ENCODE measurements at places on chromosomes 5 and 9. TPM values are rescaled to one million over a fixed set of nuclear protein-coding genes. Genes with fewer than 3 reads are reported as not detected.

DNA sequence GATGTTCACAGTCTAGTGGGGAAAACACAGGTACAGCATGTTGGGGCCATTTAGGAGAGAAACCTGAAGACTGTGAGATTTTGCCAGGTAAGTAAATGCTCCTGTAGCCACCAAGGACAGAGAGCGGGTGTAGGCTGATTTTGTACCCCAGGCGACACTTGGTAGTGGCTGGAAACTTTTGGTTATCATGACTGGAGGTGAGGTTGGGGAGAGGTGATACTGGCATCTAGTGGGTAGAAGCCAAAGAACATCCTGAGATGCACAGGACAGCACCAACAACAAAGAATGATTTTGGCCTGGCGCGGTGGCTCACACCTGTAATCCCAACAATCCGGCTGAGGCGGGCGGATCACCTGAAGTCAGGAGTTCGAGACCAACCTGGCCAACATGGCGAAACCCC lies 38.8 kb upstream of the PWWP2A start:
- no peak overlapping the region for H3K4me3 ChIP-seq
- H3K27ac ChIP-seq, result no peak overlapping the region
- DNase-seq, result no peak
- no peaks in the 10 kb centered on the region for H3K27me3 ChIP-seq

GRCh38 chr5:65441800-65442199 lies 39.9 kb downstream of the ADAMTS6 start:
- no peaks in the 10 kb centered on the region for H3K4me1 ChIP-seq
- no peak overlapping the region for H3K27ac ChIP-seq
- H3K27me3 ChIP-seq, result no peaks in the 10 kb centered on the region

- H3K27me3 ChIP-seq, result no peaks in the 10 kb centered on the region
- H3K27ac ChIP-seq, result no peak overlapping the region
- no peaks in the 10 kb centered on the region for H3K4me1 ChIP-seq
- no peak overlapping the region for H3K4me3 ChIP-seq
Observed at GRCh38 chr5:107968406-107968843, 297.7 kb upstream of the EFNA5 start.

Gene CYSTM1
- polyA plus RNA-seq, result 44.7 TPM

GRCh38 chr5:72326306-72326649 lies 6.1 kb downstream of the PTCD2 start:
- H3K27ac ChIP-seq, result no peak overlapping the region
- no peak for DNase-seq
- H3K4me3 ChIP-seq, result no peak overlapping the region
- peaks cover 9% of the 10 kb centered on the region for H3K36me3 ChIP-seq
- no peaks in the 10 kb centered on the region for H3K4me1 ChIP-seq

GRCh38 chr5:132556153-132556762 lies 519 bp upstream of the RAD50 start:
- H3K27me3 ChIP-seq, result no peaks in the 10 kb centered on the region
- no peak for DNase-seq
- peak overlapping the region; percentile 87 for H3K27ac ChIP-seq
- peaks cover 16% of the 10 kb centered on the region for H3K36me3 ChIP-seq
- H3K4me1 ChIP-seq, result peaks cover 14% of the 10 kb centered on the region

Gene IL13
- 1.0 TPM for polyA plus RNA-seq

DNA sequence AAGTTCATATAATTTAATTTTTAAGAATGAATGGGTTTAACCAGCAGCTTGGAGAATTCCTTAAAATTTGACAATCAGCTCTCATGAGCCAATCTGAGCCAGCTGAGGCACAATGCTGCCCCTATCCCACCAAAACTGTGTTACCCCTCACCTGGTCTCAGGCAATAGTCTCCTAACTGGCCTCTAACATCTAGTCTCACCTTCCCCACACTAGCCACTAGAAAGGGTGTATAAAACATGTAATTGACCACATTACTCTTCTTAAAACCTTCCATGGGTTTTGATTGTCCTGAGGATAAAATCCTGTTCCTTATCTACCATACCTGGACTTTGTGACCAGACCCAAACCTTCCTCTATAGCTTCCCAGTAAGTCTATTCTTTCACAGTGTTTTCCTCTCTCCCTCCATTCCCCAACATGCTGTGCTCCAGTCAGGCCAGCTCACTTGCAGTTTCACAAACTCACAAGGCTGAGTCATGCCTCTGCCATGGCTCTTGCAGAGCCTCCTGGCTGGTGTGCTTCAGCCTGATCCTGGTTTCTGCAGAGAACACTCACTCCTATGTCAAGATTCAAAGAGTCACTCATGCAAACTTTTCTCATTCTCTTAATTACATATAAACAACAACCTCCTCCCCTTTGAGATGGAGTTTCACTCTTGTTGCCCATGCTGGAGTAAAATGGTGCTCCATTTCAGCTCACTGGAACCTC lies 16.0 kb upstream of the ZCCHC7 start:
- H3K4me3 ChIP-seq, result no peak overlapping the region
- no peaks in the 10 kb centered on the region for H3K4me1 ChIP-seq
- no peaks in the 10 kb centered on the region for H3K36me3 ChIP-seq
- no peak overlapping the region for H3K27ac ChIP-seq
- DNase-seq, result no peak

Gene N4BP3
- 2.3 TPM for polyA plus RNA-seq

Gene MARCHF11
- 0.07 TPM for polyA plus RNA-seq

Gene IFNA13
- polyA plus RNA-seq, result 0.02 TPM

Gene SLC24A2
- 0.05 TPM for polyA plus RNA-seq

Gene SCGB3A2
- 1.6 TPM for polyA plus RNA-seq

Gene ABCA2
- polyA plus RNA-seq, result 37.3 TPM

GRCh38 chr9:110116543-110116885 lies 91.4 kb downstream of the C9orf152 start:
- H3K27ac ChIP-seq, result peak overlapping the region; percentile 57
- no peaks in the 10 kb centered on the region for H3K36me3 ChIP-seq
- no peak for DNase-seq
- no peaks in the 10 kb centered on the region for H3K27me3 ChIP-seq
- no peak overlapping the region for H3K4me3 ChIP-seq

Gene WDR38
- 0.30 TPM for polyA plus RNA-seq

- H3K36me3 ChIP-seq, result no peaks in the 10 kb centered on the region
- H3K4me1 ChIP-seq, result no peaks in the 10 kb centered on the region
- no peaks in the 10 kb centered on the region for H3K27me3 ChIP-seq
Observed at GRCh38 chr5:104937598-104937997, 1375.0 kb upstream of the NUDT12 start.

DNA sequence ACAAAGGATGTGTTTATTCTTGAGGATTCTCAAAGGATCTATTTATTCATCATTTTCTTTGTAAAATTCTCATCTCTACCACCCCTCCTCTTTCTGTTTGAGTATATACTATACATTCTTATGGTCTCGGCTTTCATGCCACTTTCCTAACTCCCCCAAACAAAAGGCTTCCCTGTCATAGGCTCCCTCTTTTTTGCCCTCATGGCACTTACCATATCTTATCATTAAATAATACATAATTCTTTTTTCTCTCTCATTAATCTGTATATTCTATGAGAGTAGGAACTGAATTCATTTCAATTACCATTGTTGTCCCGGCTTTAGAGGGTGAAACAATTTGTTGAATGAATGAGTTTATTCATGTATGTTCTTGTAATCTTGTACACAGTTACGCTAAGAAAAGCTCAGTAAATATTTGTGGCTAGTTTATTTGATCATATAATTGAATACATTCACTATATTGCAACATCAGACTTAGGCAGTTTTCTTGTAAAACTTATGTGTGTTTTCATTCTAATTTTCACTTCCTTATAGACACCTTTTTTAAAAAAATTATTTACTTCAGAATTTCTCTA lies 254.6 kb downstream of the EDIL3 start:
- H3K36me3 ChIP-seq, result no peaks in the 10 kb centered on the region
- no peaks in the 10 kb centered on the region for H3K4me1 ChIP-seq
- no peak for DNase-seq
- no peak overlapping the region for H3K27ac ChIP-seq
- no peaks in the 10 kb centered on the region for H3K27me3 ChIP-seq

Gene RNF183
- polyA plus RNA-seq, result 0.46 TPM

DNA sequence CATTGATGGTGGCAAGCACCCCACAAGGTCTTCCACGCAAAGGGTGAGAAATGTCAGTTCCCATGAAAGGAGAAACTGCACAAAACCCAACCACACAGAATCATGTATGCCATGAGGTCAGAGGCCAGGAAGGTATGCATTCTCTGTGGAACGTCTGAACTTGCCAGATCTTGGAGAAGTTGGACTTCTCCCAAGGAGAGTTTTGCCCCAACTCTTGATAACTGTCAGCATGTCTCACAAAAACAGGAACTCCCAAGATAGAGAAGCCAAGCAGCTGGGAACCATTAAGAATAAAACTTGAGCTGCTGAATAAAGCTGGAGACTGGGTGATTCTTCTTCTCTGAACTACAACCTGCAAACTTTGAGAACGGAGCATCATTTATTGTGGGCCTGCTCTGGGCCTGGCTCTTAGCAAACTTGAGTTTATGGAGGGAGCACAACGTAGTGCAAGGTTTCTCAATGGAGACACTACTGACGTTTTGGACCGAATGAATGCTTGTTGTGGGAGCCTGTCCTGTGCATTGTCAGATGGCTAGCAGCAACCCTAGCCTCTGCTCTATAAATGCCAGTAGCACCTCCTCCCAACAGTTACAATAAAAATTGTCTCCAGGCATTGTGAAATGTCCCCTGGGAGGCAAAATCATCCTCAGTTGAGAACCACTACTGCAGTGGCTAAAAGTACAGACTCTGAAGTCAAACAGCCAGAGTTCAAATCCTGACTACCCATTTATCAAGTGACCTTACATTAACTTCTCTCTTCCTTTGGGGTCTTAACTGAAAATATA lies 193.5 kb downstream of the ACTL7B start:
- no peaks in the 10 kb centered on the region for H3K36me3 ChIP-seq
- DNase-seq, result no peak
- no peak overlapping the region for H3K27ac ChIP-seq
- H3K27me3 ChIP-seq, result no peaks in the 10 kb centered on the region

Gene TMCO6
- 18.4 TPM for polyA plus RNA-seq

Gene FBXW5
- 162 TPM for polyA plus RNA-seq

DNA sequence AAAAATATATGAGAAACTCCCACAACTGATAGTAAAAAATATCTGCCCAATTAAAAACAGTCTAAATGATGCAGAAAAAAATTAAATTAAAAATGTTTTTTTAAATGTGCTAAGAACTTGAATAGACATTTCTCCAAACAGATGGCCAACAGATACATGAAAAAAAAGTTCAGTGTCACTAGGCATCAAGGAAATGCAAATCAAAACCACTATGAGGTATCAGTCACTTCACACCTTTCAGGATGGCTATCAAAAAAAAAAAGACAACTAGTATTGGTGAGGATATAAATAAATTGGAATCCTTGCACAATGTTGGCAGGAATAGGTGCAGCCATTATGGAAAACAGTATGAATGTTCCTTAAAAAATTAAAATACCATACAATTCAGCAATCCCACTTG lies 16.6 kb downstream of the ZNF131 start:
- no peak for DNase-seq
- peaks cover 16% of the 10 kb centered on the region for H3K36me3 ChIP-seq
- no peak overlapping the region for H3K4me3 ChIP-seq
- no peaks in the 10 kb centered on the region for H3K27me3 ChIP-seq
- H3K4me1 ChIP-seq, result no peaks in the 10 kb centered on the region

Gene CCNJL
- polyA plus RNA-seq, result 2.7 TPM

DNA sequence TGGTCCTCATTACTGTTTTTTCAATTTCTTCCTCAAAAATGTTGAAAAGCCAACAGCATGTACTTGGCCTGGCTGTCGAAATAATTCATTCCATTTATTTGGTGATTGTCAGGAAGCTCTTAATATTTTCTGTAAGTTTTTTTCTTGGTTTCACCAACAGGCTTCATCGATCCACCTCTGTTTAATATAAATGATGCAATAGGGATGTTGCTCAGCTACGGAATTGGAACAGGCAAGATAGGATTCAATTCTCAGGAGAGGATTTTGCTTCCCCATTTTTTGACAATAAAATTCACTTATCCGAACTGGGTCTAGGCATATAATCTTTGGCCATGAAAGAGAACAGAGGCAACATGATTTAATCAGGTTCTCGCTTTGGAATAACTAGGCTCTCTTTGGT lies 30.8 kb downstream of the C5 start:
- H3K36me3 ChIP-seq, result no peaks in the 10 kb centered on the region
- DNase-seq, result no peak
- H3K4me1 ChIP-seq, result no peaks in the 10 kb centered on the region

GRCh38 chr5:150945486-150945885 lies 40.7 kb upstream of the ZNF300 start:
- no peaks in the 10 kb centered on the region for H3K36me3 ChIP-seq

Gene MELK
- 3.4 TPM for polyA plus RNA-seq

Gene SLC6A3
- polyA plus RNA-seq, result 14.9 TPM

Gene PCDHGA10
- polyA plus RNA-seq, result 0.87 TPM

Gene GABRA6
- not detected for polyA plus RNA-seq

DNA sequence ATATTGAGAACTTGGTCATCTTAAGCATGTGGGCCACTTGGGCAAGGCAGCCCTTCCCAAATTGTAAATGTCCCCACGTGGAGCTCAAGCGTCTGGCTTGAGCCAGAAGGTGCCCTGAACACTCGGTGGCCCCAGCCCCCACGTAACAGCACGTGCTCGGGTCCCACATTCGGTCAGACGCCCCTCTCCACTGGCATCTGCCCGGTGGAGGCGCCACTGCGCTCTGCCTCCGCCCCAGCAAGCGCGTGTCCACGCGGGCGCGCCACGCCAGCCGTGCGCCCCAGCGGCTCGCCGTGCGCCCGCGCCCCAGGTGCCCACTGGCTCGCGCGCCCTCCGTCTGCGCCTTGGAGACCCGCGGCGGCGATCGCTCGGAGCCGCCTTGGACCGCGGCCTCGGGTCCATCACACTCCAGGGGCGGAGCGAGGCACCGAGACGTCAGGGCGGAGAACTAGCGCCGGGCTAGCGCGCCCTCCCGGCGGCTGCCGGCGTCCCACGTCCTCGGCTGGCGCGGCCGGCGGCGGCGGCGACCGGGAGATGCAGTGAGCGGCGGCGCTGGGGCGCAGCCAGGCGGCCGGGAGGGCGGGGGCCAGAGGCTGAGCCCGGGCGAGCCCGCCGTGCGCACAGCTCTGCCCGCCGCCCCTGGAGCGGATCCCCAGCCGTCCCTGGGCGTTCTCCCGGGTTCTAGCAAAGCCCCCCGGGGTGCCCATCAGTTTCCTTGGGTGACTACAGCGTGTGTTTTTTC lies at the start of gene PALM2AKAP2:
Gene PALM2AKAP2 (plus strand): TSS at position 488 of the 742 bp plus-strand sequence. CDS start 291 bp downstream, outside the sequence.
- H3K27me3 ChIP-seq, result peaks cover 21% of the 10 kb centered on the region
- peak within 1 kb of the TSS; percentile 17 for H3K4me3 ChIP-seq
- no peaks in the 10 kb centered on the region for H3K4me1 ChIP-seq
- DNase-seq, result no peak
- no peak within 1 kb of the TSS for H3K27ac ChIP-seq

Gene CEL
- 3.2 TPM for polyA plus RNA-seq

GRCh38 chr9:112120030-112120341 lies 55.1 kb downstream of the SUSD1 start:
- no peak overlapping the region for H3K4me3 ChIP-seq
- H3K27ac ChIP-seq, result no peak overlapping the region
- H3K4me1 ChIP-seq, result no peaks in the 10 kb centered on the region
- H3K36me3 ChIP-seq, result peaks cover 10% of the 10 kb centered on the region
- no peaks in the 10 kb centered on the region for H3K27me3 ChIP-seq

GRCh38 chr5:123304777-123305316 lies 118.4 kb downstream of the CEP120 start:
- no peak overlapping the region for H3K4me3 ChIP-seq
- no peaks in the 10 kb centered on the region for H3K4me1 ChIP-seq
- no peak for DNase-seq
- H3K27me3 ChIP-seq, result no peaks in the 10 kb centered on the region
- H3K36me3 ChIP-seq, result no peaks in the 10 kb centered on the region

GRCh38 chr9:105278751-105279150 lies 34.3 kb downstream of the SLC44A1 start:
- no peak overlapping the region for H3K4me3 ChIP-seq
- H3K27me3 ChIP-seq, result no peaks in the 10 kb centered on the region
- no peaks in the 10 kb centered on the region for H3K36me3 ChIP-seq
